HEK293T (cell line): ENCODE measurements at places on chromosomes 11 and 22.

- no peak for DNase-seq
Measured at GRCh38 chr11:6402561-6402981, 12.3 kb downstream of the SMPD1 start.

DNA sequence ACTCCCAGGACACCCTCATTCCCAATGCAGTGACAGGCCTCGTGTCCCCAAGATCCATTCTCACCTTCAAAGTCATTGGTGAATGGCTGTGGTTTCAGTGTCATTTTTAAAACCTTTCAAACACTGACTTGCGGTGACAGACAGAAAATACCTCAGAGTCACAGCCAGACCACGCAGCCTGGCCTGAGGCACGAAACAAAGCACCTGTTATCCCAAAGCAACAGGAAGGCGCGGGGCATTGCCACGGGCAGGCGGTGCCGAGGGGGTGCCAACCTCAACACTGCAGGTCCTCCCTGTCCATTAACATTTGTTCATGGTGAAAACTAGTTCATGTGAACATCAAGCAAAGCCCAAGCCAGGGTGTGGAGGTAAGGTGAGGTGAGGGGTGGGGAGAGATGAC, 38.2 kb downstream of the RPUSD4 start:
- no peak for DNase-seq

DNA sequence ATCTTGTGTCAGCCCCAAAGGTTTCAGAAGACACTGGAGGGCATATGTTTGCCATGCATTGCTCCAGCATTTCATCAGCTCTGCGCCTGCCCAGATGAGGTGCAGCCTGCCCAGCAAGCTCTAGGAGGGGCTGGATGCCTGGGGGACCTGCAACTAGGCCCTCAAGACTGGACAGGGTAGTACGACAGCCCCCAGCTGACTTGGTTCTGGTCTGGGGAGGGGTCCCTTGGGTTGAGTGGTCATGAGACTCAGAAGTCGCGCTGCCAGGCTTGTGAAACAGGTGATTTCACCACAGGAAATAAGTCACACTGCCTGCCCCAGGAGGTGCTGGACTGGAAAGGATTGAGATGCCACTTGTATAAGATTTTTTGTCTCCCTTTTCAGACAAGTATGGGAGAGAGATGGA, 23.4 kb downstream of the TPBGL start:
- DNase-seq, result no peak

- no peak for DNase-seq
Measured at GRCh38 chr11:20064961-20065405, 95.3 kb downstream of the DBX1 start.

GRCh38 chr22:46538814-46539160, 1.4 kb upstream of the CELSR1 start:
- DNase-seq, result no peak

- no peak for DNase-seq
Measured at GRCh38 chr11:109205312-109205711, 216.7 kb upstream of the C11orf87 start.

DNA sequence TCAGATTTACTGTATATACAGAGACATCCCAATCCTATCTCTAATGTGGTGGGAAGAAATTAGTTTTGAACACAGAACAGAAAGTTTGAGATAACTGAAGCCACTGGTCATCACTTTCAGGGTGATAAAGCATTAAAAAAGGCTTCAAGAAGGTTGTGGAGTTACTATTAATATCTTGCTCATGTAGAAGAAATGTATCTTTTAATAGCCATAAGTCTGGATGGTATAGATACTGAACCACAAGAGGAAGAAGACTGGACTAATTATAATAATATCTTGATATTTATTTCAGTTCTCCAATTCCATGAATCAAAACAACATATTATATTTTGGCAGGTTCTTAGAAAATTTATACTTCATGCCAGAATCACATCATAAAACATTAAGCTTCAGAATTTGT, 137.1 kb downstream of the TMEM135 start:
- DNase-seq, result no peak

DNA sequence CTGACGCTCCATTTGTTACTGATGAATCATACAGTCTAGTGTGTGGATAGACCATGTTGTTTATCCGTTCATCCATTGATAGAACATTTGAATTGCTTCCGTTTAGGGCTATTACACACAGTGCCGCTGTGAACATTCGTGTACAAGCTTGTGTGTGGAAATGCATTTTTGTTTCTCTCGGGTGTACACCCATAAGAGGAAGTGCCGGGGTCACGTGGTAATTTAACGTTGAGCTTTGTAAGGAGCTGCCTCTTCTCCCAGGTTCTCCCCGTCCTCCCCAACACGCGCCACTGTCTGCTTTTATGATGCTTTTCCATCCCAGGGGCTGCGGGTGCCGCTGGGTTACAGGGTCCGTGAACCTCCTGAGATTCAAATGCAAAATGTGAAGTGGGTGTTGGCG, 142.3 kb downstream of the IGLL1 start:
- no peak for DNase-seq

DNA sequence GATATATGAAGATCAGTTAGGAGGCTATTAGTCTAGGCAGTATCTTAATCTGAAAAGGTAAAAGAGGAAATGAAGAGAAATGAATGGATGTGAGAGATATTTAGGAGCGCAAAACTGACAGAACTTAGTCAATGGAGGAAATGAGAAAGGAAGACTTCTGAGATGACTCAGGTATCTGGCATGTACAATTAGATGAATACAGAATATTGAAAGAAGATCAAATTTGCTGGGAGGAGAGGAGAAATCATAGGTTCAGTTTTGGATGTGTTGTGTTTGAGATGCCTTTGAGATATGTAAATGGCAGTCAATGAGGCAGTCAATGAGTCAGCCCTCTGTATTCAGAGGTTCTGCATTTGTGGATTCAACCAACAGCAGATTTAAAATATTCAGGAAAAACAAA, 42.9 kb upstream of the GAB2 start:
- DNase-seq, result no peak

GRCh38 chr11:117026593-117027330, 71.5 kb downstream of the SIK3 start:
- no peak for DNase-seq

DNA sequence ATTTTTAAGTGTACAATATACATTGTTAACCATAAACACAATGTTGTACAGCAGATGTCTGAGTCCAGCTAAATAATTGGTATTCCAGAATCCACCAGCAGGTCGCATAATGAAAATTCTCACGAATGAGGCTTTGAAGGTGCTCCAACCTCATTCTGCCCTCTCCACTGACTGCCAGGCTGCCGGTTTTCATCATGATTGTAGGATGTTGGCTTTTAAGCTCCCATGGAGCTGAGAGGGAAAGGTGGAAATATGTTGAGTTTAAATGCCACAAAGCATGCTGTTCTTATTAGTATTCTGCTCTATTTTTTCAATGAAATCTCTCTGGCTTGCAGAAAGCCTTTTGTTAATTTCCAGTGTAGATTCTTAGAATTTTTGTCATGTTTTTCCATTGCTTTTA, 337.2 kb upstream of the DDI1 start:
- no peak for DNase-seq

DNA sequence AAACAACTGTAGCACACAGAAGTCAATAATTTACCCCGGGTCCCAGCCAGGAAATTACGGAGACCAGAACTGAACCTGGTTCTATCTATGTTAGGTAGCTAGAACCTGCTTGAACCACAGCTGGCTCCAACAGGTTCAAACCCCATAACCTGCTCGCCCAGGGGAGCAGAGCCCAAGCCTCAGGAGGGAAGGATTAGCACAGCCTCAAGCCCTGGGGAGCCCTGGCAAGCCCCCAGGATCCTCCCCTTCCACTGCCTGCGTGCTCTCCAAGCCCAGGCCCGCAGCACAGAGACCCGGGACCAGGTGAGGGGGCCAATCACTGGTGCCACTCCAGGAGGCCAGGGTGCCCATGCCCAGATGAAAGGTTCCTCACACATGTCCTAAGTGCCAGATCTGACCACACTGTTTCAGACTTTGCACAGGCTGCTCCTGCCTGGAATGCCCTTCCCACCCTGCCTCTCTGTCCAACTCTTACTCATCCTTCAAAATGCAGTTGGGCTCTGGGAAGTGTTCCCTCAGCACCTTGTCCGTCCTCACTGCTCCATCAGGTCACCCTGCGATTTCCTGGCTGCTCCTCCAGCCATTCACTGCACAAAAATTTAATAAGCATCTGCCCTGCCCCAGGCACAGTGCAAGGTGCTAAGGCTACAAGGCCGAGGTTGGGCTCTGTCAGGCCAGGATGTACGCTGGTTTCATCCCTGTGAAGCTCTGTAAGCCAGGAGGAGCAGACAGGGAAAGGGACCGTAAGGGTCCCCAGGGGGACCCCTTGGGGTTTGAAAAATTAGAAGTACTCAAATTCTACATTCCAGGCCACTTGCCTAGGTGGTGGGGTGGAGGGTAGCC, 32.2 kb downstream of the ARRB1 start:
- no peak for DNase-seq
